ENCODE measurements at places on chromosomes 5 and 9. TPM values are rescaled to one million over a fixed set of nuclear protein-coding genes. Genes with fewer than 3 reads are reported as not detected.

The REEP2 gene
- 8.5 TPM for total RNA-seq

The MCIDAS gene
- 0.83 TPM for total RNA-seq

The ORM1 gene
- not detected for total RNA-seq

The ANKRD34B gene
- total RNA-seq: 2.9 TPM

The TMC1 gene
- total RNA-seq: not detected

The PITX1 gene
- total RNA-seq: 38.5 TPM

The GABBR2 gene
- total RNA-seq: not detected

The TMEM215 gene
- not detected for total RNA-seq

The UNC5A gene
- 0.18 TPM for total RNA-seq

The C9 gene
- not detected for total RNA-seq

The PCDHGA10 gene
- 1.3 TPM for total RNA-seq

The PIP5K1B gene
- total RNA-seq: 0.36 TPM

The BARHL1 gene
- not detected for total RNA-seq

The RNF38 gene
- 19.6 TPM for total RNA-seq

The JADE2 gene
- total RNA-seq: 0.71 TPM

The MOCS2 gene
- 37.4 TPM for total RNA-seq

The CARTPT gene
- not detected for total RNA-seq

The IFNA2 gene
- total RNA-seq: not detected

The TERT gene
- not detected for total RNA-seq

The SV2C gene
- total RNA-seq: not detected

The SYK gene
- not detected for total RNA-seq

The GDF9 gene
- 0.57 TPM for total RNA-seq

The PCDHGC4 gene
- total RNA-seq: 3.6 TPM

The PCDHGA11 gene
- 1.3 TPM for total RNA-seq

The FBP2 gene
- not detected for total RNA-seq

The ERCC8 gene
- 29.9 TPM for total RNA-seq

The ATOX1 gene
- total RNA-seq: 68.4 TPM

The DAB2IP gene
- 18.2 TPM for total RNA-seq

The DND1 gene
- 1.8 TPM for total RNA-seq

The FLT4 gene
- total RNA-seq: 0.08 TPM

The PCDHGA3 gene
- total RNA-seq: 0.56 TPM

The NR6A1 gene
- 5.1 TPM for total RNA-seq

The NR2F1 gene
- total RNA-seq: 18.2 TPM

The MVB12B gene
- 19.5 TPM for total RNA-seq

The LCN15 gene
- total RNA-seq: not detected

The IL9 gene
- not detected for total RNA-seq

The GFRA3 gene
- total RNA-seq: not detected

The CCNO gene
- 0.35 TPM for total RNA-seq

The NRARP gene
- 1.0 TPM for total RNA-seq

The HOMER1 gene
- 18.3 TPM for total RNA-seq

The RRAGA gene
- total RNA-seq: 44.2 TPM

The SVEP1 gene
- total RNA-seq: 0.18 TPM

The EEIG1 gene
- 5.0 TPM for total RNA-seq

The GTF2H2 gene
- 66.6 TPM for total RNA-seq

The OR2S2 gene
- not detected for total RNA-seq

The NMUR2 gene
- not detected for total RNA-seq

The PCDH12 gene
- total RNA-seq: 0.25 TPM

The FIBCD1 gene
- not detected for total RNA-seq

The ZDHHC11B gene
- not detected for total RNA-seq

The TXN gene
- 375 TPM for total RNA-seq
